ENCODE measurements at places on chromosomes 11 and 22. TPM values are rescaled to one million over a fixed set of nuclear protein-coding genes. Genes with fewer than 3 reads are reported as not detected.

DNA sequence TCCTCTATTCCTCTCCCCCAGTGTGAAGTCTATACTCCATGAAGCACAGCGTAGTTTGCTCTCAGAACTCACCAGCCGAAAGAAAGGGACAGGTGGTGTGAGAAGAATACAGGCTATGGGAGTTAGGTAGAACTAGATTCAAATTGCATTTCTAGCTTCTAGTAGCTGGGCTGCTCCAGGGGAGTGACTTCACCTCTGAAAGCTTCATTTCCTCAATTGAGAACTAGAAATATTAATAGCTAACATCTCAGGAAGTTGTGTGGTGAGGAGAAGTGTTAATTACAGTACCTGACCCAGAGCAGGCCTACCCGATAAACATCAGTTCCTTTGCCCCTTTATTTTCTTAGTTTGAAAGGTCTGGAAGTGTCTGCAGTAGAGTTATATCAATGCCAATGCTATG is 484.7 kb upstream of the TENM4 start:
- DNase-seq = no peak

DNA sequence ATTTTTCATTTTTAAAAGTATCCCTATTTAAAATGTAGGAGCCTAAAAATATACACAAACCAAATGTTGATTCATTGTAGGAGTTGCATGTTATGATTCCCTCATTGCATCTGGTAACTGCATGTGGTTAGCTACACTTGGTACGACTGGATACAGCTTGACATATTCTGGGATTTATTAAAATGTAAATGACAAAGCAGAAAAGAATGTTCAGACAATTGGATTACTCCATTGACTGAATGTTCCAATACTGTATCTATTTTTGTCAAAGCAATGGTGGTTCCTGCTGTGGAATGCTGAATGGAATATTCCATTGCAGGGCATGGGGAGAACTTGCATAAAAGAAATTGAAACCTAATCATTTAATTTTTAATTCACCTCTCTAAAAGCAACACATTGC is 30.8 kb downstream of the BLID start:
- DNase-seq = no peak

DNA sequence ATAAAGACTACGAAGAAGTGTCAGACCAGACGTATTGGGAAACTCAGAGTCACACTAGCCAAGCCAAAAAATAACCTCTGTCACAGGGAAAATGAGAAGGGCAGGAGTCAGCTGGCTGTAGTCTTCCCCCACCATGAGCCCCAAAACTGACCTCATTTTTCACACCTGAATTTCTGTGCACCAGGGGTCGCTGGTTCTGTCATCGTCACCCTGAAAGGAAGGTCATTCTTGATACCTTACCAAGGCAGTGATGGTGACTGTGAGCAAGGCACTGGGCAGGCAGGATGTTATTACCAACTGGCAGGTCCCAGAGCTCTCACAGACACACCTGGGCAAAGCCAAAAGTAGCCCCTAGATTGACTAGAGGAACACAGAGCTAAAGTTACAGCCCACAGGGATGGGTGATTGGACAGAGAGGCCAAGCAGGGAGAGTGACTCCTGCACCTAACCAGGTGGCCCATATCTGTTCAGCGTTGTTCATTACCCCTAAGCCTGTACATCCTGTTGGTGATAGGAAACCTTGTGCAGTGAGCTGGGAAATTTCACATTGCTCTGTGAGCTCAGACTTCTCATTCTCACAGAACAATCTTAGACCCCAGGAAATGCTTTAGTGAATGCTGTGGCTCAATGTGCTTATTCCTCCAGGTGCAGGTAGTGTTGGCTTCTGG is 32.3 kb upstream of the OR56A1 start:
- DNase-seq = no peak

GRCh38 chr11:57432149-57432561 is 5.2 kb upstream of the SLC43A3 start:
- no peak for DNase-seq

DNA sequence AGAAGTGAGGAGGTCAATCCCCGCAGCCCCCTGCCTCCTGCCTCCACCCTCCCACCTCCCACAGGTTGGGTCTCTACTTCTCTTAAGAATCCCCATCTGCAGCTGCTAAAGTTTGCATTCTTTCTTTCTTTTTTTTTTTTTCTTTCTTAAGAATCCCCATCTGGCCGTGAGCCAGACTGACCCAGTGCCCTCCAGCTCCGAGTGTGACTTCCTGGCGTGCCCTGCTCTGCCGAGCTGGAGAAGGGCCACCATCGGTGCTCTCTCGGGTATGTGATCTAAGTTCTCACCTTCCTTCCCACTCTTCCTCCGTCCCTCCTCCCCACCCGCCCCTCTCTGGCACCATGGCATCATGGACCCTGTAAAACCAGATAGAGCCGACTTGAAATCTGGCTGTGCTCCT is 66.7 kb upstream of the LMO1 start:
- DNase-seq = no peak

- no peak for DNase-seq
Measured at GRCh38 chr11:111406589-111406988, 27.5 kb upstream of the POU2AF1 start.

- no peak for DNase-seq
Measured at GRCh38 chr11:59197991-59198390, 14.7 kb downstream of the MPEG1 start.

GRCh38 chr11:60838132-60838531 is 3.8 kb upstream of the CCDC86 start:
- DNase-seq = no peak

GRCh38 chr22:29697853-29698598 is 21.8 kb upstream of the CABP7 start:
- no peak for DNase-seq

- no peak for DNase-seq
Measured at GRCh38 chr11:47111318-47111804, 65.3 kb downstream of the ARFGAP2 start.

GRCh38 chr11:120057595-120058581 is 80.0 kb downstream of the TRIM29 start:
- no peak for DNase-seq

DNA sequence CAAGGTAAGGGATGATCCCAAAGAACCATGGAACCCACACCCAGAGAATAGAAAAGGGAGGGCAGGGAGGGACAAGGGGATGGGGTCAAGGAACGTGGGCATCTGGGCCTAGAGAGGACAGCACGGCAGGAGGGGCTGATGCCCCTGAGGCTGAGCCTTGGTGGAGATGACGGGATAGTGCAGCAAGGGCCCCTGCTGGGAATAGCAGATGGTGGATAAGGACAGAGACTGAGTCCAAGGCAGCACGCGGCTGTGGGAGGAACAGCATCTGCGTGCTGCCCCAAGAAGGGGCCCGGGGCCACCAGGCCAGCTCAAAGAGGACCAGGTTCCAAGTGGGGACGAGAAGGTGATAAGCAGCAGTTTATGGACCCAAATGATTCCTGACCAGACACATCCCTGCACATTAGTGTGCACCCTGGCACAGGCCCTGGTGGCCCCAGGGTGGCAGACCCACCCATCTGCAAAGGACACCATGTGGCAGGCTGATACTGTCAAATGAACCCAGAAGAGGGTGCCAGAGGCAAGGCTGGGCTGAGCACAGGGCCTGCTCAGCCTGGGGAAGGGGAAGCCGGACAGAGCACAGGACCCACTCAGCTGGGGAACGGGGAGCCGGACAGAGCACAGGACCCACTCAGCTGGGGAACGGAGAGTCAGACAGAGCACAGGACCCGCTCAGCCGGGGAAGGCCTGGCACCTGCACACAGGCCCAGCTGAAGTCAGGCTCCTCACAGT is 12.8 kb upstream of the TESMIN start:
- DNase-seq = no peak

GRCh38 chr22:46934746-46935491 is 172.5 kb downstream of the TBC1D22A start:
- DNase-seq = no peak

GRCh38 chr11:95108159-95108611 is 18.5 kb downstream of the ENDOD1 start:
- peak; percentile 65 for DNase-seq

- DNase-seq = no peak
Measured at GRCh38 chr22:47740109-47740805, 977.8 kb downstream of the TBC1D22A start.

DNA sequence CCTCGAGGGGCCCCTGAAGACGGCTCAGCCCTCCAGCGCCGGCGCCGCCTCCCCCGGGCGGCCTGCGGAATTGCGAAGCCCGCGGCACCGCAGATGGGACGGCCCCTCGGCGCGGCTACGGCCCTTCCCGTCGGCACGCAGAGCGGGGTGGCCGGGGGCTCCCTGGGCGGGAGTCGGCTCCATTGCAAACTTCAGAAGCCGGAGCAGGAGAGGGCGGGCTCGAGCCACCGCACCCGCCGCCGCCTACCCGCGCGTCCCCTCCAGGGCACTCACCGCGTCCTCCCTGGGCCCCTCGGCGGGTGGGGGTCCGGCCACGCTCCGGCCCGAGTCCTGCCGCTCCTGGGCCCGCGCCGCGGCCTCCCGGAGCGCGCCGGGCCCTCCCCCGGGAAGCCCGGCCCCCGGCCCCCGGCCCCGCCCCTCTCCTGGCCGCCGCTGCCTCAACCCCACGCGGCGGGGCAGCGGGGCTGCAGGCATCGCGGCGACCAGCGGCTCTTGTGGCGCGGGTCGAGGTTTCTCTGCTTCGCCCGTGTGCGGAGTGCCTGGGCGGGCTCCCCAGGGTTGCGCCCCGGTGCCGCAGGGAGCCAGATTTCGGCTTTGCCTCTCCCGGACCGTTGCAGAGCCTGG is at the start of gene PACSIN3:
PACSIN3 (minus strand) TSS at position 359 of the 624 bp plus-strand sequence. CDS start 3,707 bp downstream, outside the sequence.
- peak; percentile 58 for DNase-seq

GRCh38 chr11:106998116-106998915 is 20.0 kb downstream of the GUCY1A2 start:
- no peak for DNase-seq

DNA sequence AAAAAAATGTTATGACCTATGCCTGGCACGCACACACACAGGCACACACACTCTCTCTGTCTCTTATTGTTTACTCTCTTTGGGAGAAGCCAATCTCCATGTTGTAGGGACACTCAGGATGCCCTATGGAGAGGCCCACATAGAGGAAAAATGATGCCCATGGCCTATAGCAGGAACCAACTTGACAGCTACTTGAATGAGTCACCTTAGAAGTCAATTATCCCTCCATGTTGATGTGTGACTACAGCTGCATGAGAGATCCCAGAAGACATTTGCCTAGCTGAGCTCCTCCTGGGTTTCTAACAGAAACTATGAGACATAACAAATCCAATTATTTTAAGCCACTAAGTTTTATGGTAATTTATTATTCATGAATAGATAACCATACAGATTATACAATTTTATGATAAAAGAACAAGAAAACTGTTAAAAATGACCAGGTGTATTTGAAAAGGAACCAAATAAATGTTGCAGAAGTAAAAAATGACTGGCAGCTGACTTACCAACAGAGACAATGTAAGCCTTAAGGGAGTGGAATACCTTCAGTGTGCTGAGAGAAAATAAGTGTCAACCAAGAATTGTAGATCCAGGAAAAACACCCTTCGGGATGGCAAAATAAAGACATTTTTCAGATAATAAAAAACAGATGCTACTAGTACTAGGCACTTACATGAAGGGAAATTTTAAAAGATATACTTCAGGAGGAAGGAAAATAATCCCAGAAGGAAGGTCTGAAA is 403.7 kb upstream of the SYN3 start:
- DNase-seq = no peak

DNA sequence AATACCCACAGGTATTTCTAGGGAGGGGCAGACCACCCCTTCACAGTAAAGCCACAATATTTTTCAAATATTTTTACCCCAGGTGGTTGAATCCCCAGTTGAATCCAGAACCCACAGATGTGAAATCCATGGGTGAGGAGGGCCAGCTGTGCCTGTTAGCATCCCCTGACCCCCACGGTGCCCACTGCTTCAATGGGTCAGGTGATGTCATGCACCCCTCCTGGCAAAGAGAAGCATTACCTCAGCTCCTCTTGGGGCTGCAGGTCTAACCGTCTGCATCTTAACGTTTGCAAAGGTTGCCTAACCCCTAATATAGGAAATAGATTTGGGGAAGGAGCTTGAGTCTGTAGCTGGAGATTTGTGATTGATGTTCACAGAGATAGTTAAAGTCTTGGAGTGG is 24.7 kb upstream of the IL17RA start:
- DNase-seq = no peak

DNA sequence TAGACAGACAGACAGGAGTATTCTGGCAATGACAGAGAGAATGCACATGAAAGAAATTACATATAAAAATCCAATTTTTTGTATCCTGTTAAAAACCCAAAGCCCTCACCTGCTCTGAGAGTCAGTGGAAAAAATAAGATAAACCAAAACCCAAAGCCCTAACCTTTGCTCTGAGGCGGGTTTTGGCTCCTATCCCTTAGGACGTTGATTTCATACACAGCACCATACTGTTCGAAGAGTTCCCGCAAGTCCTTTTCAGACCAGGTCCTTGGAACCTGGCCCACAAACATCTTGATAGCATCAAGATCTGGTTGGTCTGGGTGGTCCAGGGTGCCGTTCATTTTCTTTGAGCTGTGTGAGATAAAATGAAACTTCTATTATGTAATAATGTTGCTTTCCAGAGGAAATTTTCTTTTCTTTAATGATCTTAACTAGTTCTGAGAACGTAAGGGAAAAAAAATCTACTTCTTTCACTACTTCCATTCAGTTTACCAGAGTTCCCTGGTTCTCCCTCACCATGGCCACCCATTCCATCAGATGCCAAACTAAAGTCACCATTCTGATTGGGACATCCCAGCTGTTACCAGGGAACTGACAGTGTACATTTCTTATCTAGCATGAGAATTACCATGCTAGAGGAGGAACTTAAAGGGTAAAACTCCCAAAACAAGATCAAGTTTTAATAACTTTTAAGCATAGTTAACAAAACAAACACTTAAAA is 39.9 kb upstream of the RAPSN start:
- DNase-seq = no peak

DNA sequence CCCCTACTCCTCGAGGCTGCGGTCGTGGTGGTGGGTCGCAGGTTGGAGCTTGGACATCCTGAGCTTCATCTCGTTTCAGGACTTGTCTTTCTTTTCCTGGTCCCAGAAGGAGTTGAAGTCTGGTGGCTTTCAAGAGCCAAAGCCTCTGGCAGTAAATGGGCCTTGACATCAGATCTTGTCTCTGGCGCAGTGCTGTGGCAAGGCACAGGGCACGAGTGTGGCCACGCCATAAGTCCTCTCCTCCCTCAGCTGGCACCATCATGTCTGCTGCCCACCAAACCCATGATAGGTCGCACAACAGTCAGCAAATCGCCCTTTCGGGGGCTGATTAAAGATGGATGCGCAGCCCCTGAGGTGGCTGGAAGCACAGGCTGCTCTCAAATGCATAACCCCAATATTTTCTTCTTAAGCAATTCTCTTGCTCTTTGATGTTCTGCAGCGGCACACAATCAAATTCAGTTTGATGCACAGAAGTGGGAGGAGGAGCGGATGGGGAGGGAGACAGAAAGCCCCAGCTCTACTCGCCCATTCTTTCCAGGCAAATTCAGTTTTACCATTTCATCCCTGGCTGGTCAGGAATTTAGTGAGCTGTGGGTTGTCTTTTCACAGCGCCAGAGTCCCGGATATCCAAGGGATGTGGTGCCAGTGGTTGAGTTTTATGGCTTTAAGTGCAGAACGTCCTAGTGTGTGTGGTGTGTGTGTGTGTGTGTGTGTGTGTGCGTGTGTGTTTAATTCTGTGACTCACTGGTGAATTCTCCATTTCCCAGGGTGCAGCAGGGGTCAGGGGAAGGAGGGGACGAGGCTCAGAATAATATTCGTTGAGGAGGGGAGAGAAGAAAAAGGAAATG is 162.0 kb downstream of the DSCAML1 start:
- DNase-seq = no peak

GRCh38 chr22:41178425-41178975 is 26.6 kb upstream of the L3MBTL2 start:
- no peak for DNase-seq

Gene HBB
- total RNA-seq = 385 TPM

Gene OR5T1
- total RNA-seq = not detected

Gene SCUBE2
- total RNA-seq = not detected

Gene PACSIN3
- 1.3 TPM for total RNA-seq

Gene CASP1
- 31.9 TPM for total RNA-seq

Gene P2RY6
- total RNA-seq = not detected

Gene WT1
- not detected for total RNA-seq

Data from B cell (primary cell).